ENCODE measurements at places on chromosomes 7 and 10.

GRCh38 chr7:130380861-130381455 lies 664 bp downstream of the CPA1 start:
- DNase-seq: no peak

GRCh38 chr10:7119325-7120015 lies 291.4 kb downstream of the SFMBT2 start:
- DNase-seq: no peak

DNA sequence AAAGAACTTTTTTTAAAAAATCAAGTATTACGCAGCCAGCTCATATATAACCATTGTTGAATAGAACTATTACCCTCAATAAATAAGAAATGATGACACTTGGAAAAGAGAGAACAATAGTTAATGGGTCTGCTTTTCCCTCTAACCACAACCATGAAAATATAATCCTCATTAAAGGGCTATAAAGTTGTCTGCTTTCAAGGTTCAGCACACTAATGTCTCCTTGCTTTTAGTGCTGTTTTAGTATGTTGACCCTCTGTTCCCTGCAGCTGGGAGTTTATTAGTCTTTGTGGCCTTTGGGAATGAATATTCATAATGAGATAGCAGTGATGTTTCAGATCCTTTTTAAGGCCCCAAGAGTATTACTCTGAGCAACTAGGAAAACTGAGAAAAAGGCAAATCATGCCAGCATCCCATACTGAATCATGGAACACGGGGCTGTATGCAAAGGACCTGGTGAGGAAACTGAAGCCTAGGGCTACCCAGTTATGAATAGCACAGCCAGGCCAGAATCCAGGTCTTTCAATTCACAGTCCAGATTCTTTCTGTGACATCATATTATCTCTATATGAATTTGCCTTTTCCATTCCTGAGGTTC lies 332.0 kb upstream of the LRGUK start:
- DNase-seq: no peak

DNA sequence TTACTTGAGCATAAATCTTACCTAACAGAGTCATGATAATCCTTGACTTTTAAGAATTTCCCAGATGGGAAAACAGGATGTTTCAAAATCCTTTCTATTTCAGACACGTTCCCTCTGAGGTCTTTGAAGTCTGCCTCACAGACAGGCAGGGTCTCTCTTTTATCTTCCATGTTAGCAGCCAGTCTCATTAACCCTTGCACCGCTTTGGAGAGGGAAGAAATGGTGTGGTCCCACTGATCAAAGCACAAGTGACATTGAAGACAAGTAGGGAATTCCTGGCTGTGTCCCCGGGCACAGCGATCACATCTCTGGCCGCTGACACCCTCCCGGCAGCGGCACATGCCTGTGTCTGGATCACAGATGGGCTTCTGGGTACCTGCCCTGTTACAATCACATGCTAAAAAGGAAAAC lies 52.7 kb upstream of the LAMB1 start:
- no peak for DNase-seq

DNA sequence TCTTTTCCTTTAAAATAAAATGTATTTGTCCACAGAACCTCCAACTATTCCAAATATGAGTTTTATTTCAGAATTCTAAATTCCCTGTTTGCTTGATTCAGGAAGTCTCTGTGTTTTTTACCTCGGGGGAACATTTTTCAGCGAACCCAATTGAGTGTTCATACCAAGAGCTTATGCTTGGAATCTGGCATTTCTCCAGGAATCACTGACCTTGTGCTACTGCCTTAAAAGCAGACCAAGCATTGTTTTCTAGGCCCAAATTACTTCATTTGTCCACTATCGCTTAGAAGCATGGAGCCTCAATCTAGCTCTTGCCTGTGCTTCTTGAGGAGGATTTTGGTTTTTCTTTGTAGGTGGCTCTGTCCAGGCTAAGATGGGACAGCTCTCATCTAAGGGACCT lies 59.4 kb downstream of the EBLN1 start:
- no peak for DNase-seq

- DNase-seq: no peak
These were observed 54.9 kb downstream of the FANK1 start for GRCh38 chr10:125951290-125951689.

GRCh38 chr7:79398138-79398749 lies 55.2 kb downstream of the MAGI2 start:
- no peak for DNase-seq

DNA sequence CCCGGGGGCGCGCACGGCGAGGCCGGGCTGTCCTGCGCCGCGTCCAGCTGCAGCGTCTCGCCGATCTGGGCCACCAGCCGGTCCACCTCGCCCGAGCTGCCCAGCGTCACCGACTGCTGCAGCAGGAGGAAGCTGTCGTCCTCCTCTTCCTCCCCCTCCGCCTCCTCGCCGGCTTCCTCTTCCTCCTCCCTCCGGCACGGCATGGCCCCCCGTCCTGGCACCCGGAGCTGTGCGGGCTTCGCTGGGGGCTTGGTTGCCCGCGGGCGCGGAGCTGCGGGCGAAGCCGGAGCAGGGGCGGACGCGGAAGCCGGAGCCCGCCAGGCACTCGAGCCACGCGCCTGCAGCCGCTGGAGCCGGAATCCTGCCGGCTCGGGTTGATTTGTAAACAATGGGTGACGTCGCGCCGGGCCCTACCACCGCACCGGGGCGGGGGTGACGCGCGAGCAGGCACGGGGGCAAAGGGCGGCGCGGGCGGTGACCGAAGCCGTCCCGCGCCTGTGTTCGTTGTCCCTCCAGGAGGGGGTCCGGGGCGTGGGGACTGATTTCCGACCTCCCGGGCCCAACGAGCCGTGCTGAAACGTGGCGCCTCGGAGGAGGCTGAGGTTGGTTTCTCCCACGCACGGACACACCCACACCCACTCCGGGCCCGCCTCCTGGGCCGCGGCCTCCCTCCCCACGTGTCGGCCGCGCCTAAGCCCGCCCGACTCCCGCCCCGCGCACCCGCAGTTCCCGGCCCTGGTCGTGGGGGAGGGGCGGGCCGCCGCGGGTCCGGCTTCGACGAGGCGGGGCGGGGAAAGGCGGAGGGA lies at the start of gene FRAT2:
Gene FRAT2, minus strand, starts transcription at position 360 of the 806 bp plus-strand sequence. Its CDS starts 157 bp downstream, at position 203.
- DNase-seq: peak; percentile 99

- no peak for DNase-seq
These were observed 1583.6 kb upstream of the LRRTM3 start for GRCh38 chr10:65342245-65342644.

DNA sequence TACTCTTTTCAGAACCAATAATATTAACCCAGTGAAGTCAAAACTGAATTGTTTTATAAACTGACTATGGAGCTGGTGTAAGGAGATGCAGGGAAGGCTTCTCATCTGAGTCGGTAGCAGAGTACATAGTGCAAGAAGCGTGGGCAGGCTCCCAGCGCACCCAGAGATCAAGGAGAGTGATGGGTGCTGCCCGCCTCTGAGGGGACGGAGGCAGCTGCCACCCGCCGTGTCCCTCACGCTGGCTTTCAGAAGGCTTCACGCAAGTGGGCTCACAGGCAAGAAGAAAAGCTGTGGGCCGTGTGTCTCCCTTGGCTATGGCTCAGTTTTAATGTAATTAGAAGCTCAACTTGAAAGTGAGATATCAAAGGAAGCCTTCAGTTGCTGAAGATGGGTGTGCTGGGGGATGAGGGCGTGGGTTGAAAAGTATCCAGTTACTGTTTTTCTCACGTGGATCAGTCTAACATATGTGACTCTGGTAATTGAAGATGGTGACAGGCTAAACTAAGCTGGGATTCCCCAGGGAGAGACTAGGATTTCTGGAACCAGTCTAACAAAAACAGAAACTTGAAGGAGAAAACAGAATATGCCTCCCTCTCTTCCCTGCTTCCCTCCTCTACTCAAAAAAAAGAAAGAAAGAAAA lies 159.9 kb downstream of the MGMT start:
- no peak for DNase-seq

- no peak for DNase-seq
These were observed 844 bp downstream of the XPNPEP1 start for GRCh38 chr10:109922358-109922975.

DNA sequence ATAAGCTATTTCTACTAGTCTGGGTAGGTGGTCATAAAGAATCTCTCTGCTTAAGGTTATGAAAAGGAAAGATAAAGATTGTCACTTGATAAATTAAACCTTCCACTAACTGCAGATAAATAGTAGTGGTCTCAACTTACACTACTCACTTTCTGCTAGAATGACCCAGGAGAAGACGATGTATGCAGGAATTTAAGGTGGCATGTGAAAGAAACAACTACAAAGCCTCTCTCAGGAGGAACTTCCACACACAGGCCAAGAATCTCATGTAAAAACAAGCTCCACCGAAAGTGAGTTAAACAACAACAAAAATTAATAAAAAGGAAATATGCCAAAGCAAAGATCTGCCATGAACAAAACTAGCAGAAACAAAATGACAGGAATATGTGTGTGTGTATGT lies 165.4 kb downstream of the CDC14C start:
- DNase-seq: no peak

- DNase-seq: peak; percentile 25
These were observed 142.3 kb upstream of the HPS1 start for GRCh38 chr10:98589007-98589406.

DNA sequence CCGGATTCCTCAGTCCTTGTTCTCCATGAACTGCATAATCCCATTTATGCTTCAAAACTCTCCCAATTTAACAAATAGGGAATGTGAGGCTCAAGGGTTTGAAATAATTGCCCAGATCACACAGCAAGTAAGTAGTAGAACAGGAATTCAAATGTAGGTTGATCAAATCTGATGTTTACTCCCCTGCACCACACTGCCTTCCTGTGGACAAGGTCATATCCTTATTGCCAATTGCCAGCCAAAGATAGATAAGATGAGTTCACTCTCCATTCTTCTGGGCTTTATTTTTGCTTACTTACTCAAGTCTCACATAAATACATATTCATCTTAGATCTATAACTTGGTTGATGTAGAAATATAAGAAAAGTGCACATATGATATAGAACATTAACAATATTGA lies 435.2 kb upstream of the ETV1 start:
- no peak for DNase-seq

DNA sequence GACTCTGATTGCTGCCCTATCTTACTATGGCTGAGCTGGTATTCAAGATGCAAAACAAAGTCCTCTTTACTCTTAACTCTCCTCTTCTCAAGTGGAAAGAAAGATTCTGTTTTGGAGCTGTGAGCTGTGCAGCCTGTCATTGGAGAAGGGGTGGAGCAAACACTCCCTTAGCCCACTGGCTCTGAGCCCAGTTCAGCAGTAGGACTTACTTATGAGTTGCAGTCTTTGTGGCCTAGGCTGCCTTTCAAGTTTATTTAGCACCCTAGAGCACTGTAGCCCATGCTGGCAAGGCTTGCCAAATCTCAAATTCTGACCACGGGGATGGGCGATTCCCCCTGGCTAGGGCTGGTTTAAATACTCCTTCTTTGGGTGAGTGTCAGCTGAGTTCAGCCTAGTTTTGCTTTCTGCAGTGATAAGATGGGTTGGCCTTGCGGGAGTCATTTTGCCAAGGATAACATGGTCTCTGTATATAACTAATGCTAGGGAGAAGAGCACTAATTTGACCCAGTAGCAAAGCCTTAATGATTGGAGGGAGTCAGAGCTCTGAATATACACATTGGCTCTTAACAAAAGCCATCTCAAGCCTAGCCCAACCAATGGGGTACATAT lies 110.2 kb downstream of the MYO3A start:
- DNase-seq: no peak

DNA sequence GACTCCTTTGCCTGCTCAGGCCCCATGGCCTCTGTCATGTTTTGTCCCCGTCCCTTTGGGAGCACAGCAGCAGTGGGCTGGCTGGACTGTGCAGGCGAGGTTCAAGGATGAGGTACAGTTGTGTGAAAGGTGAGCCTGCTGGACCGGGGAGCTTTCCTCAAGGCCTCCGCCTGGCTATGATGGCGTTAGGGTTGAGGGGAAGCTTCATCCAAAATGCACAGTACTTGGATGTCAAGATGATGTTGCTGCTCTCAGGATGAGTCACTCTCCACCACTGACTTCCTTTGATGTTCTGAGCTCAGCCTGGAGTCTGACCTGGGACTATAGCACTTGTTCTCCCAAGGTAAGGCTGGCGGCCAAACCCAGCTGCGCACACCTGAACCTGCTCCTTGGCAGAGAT lies 152.7 kb upstream of the SHH start:
- DNase-seq: no peak

- DNase-seq: peak; percentile 20
These were observed 138.9 kb downstream of the NOC3L start for GRCh38 chr10:94223702-94224370.

GRCh38 chr7:19060761-19061259 lies 56.6 kb downstream of the TWIST1 start:
- peak; percentile 40 for DNase-seq

DNA sequence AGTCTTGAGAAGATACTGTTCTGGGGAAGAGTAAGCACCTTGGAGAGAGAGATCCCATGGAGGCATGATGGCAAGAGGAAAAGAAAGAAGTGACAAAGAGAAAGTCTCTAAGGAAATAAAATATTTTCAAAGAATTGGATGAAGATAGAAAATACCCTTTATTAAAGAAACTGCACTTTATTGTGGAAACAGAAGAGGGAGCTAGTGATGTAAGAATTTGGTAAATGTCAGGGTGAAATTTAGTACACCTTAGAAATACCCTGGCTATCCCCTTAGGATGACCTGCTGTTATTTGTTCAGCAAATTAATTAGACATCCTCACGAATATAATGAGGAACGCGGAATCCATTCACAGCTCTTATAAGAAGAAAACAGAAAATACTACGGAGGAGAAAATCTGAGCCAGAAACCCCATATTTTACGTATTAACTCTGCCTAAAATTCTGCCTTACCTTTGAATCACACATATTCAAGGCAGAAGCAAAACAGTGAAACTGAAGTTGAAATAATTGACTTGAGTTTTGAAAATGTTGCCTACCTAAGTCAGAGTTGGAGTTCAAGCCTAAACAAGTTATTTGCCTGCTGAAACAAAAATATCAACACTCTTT lies 90.7 kb downstream of the TFPI2 start:
- peak; percentile 25 for DNase-seq

DNA sequence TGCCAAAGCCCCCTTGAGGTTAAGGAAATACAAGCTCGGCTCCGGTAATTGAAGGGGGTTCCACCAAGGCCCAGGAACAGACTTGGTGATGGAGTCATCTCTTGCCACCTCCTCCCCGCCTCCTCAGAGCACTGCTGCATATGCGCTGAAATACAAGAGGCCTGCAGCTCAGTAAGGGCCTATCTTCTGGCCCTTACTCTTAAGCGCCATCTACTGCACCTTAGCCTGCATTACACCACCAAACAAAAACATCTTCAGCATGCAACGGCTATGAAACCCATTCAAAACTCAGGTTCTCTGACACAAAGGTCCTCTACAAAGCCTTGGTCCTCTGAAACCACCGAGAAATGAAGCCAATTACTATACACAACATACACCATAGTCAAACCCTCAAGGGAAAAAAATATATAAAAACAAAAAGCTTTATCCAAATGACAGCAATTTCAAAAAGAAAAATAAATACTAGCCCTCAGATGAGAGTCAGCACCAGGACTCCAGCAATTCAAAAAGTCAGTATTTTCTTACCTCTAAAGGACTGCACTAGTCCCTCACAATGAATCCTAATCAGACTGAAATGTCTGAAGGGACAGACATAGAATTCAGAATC lies 176.8 kb upstream of the TBX20 start:
- DNase-seq: no peak

- no peak for DNase-seq
These were observed 310.2 kb upstream of the LRRN3 start for GRCh38 chr7:110780712-110781111.

- peak; percentile 37 for DNase-seq
These were observed 289.6 kb downstream of the SFMBT2 start for GRCh38 chr10:7121154-7121797.

- peak; percentile 97 for DNase-seq
These were observed 13.7 kb upstream of the WAPL start for GRCh38 chr10:86535132-86535882.

- no peak for DNase-seq
These were observed 42.9 kb upstream of the FGL2 start for GRCh38 chr7:77242554-77242953.
